Fibroblast of skin of left biceps (primary cell): ENCODE measurements at places on chromosomes 2 and 18.

DNA sequence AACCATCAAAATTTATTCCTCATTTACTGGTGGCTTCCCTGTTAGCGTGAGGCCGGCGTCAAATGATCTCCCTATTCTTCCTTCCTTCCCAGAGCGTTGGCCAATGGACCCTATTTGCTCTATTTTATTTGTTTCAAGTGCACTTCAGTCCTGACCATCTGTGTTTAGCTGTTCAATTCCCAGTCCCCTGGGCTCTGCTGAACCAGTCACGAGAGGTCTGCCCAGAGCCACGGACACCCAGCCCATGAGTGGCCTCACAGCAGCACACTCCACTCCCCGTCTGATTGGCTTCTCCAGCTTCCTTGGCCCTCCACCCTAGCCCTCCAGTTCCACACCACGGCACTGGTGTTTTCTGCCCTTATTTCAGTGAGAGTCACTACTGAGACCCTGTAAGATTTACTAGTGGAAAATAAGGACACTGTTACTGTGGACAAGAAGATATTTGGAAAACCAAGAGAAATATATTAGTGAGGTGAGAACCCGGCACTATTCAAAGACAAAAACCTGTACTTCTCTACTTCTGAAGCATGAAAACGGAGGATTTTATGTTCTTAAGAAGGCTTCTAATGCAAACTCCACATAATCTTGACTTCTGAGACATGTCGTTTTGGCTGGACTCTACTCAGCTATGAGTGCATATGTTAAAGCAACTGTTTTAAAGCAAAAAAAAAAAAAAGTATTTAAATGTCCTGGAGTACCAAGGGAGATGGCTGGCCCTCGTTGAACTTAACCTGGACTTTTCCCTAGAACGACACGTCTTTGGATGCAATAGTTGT lies 86.6 kb downstream of the COL6A3 start:
- DNase-seq = no peak

DNA sequence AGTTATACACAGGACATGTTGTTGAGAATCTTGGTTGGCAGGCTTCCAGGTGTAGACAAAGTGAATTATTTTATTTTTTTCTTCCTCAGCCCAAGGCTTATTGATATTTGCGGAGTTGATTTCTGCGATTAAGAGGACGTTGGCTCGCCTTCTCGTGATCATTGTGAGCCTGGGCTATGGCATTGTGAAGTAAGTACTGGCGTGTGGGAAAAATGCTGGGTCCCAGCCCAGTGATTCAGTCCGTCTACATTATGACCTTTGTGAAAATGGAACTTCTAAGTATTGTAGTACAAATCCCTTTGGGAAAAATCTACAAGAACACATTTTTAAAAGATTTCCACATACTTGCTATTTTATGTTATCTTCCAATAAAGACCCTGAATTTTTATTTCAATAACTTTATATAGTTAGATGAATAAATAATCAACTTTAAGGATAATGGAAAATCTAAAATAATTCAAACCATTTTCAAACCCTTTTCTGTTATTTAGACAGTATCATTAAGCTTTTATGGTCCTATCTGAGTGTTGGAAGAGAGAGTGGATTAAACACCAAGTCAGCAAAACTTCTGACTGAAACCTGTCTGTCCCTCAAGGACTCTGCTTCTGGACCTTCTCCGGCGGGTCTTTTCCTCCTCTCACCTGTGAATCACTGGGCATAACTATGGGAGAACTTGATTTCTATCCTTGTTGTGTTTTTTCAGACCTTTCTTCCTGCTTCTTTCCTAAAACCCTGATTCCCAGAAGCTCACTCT lies 31.0 kb downstream of the TMEM87B start:
- no peak for DNase-seq

- no peak for DNase-seq
Observed at GRCh38 chr2:120314690-120315366, 31.1 kb upstream of the INHBB start.

- no peak for DNase-seq
Observed at GRCh38 chr2:37623406-37623805, 48.0 kb downstream of the CDC42EP3 start.

- DNase-seq = peak; percentile 50
Observed at GRCh38 chr2:169573160-169573973, at the start of gene FASTKD1. TSS of gene FASTKD1 (minus strand) at chr2:169573865. CDS start at chr2:169572029, 1,836 bp downstream.

- no peak for DNase-seq
Observed at GRCh38 chr18:657311-658000, at the start of gene TYMS. TSS of gene TYMS (plus strand) at chr18:657653. CDS start at chr18:657743, 90 bp downstream.

DNA sequence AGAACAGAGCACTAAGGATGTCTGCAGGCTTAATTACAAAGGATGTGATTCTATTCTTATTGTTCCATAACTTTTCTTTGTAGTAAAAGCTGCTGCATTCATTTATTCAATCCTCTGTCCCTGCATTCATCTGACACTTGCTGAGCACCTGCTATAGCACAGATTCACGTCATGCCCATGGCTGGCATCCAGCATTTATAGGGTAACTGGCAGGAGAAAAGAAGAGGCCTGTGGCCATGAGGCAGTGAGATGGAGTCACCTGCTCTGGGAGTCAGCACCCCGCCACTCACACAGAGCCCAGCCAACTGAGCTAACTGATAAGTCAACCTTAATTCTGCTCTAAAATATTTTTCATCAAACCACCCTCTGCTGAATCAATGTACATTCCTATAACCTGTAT lies 18.3 kb upstream of the CDC42EP3 start:
- DNase-seq = no peak

DNA sequence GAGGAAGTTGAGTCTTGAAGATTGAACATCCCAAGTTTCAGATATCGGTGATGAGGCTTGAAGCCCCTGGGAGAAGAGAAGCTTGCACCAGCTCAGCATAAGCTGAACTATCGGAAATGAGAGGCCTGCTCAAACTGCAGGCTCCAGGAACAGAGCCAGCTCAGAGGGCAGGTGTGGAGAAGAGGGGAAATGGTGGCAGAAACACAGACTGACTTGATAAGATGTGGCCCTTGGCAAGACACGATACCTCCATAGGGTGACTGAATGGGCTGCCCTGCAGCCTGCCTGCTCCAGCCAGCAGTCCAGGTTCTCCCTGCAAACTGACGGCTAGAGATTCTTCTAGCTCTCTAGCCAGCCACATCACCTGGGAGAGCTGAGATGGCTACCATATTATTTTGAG lies 86.6 kb downstream of the MYT1L start:
- no peak for DNase-seq

DNA sequence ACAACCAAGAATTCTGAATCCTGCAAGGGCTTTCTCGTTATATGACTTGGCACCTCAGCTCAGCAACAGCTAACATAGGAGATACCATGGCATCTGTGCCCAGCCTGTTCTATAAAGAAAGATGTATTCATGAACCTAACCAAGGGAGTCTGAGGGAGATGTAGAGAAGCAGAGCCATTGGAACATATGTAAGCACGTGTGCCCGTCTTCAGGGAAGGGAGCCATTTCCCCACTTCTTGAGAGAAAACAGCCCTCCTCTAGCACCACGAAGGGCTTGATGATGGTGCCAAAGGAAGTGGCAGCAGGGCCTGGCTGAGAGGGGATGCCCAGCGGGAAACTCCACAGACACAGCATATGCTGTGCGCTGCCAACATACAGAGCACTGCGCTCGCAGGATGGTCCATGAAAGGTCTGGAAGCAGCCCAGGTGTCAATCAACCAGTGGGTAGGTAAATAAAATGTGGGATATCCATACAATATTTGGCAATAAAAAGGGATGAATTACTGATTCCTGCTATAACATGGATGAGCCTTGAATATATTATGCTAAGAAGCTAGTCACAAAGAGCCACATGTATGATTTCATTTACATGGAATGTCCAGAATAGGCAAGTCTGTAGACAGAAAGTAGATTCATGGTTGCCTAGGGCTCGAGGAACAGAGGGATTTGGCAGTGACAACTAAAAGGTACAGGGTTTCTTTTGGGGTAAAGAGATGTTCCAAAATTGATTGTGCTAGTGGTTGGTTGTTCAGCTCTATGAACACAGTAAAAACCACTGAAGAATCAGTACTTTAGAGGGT lies 16.1 kb downstream of the TMEM247 start:
- DNase-seq = no peak

DNA sequence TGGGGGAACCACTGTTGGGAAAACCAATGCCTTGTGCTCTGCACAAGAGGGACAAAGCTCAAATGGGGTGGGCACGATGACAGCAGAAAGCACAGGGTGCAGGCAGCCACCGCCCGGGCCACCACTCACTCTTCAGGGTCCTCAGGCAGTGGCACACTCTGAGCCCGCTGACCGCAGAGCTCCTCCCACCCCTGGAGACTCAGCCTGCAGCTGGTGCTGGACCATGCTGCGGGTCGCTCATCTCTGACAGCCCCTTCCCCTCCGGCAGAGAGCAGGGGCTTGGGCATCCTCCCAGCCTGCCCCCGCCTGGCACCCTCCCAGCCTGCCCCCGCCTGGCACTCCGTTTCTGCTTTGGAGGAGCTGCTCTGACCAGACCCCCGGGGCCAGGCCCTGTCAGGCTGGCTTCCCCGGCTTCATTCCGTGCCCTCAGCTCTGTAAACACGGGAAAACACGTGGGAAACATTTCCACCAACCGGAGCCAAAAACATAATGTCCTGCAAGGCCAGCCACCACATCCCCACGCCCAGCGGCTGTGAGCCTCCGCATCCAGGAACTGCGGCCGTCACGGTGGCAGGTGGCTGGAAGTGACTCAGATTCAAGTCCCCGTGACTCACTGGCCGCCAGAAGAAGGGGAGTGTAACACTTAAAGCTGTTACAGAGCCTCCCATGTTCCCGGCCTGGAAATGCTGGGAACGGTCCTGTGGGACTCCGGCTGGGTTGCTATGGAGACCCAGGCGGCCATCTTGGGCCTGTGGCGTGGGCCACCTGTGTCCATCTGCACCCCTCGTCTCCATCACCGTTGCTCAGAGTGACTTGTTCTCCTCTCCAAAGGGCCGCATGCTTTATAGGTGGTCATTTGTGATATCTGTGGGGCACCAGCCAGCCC lies 6.8 kb upstream of the SNED1 start:
- peak; percentile 45 for DNase-seq

DNA sequence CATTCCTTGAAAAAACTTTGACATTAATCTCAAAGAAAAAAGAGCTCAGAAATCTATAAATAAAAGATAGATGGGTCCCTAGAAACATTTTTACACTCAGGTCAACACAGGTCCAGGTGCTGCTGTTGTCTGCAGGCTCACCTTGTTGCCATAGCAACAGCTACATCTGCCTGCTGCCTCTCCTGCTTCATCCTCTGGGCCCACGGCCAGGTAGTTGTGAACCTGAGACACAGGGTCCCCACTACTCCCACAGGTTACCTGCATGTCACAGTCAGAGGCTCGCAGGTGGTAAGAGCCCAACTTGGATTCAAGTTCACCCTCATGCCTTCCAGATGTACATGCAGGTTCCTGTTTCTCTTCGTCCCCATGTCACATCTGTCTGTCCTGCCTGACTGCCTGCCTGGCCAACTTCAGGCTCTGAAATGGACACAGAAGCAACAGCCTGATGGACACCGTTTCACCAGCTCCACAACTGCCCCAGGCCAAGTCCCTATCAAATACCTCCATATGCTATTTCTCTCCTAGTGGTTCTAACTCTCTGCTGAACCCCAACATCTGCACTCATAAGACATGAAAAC lies 88.3 kb upstream of the SALL3 start:
- no peak for DNase-seq
